NCI-H1930 (cell line): ENCODE measurements at places on chromosomes 7 and 10.

GRCh38 chr10:45410807-45411606 is 37.0 kb downstream of the ALOX5 start:
- DNase-seq: no peak

GRCh38 chr7:132105096-132105495 is 471.2 kb downstream of the PLXNA4 start:
- DNase-seq: no peak

GRCh38 chr10:111175787-111176186 is 99.0 kb downstream of the ADRA2A start:
- DNase-seq: no peak

GRCh38 chr10:73905256-73906020 is 5.5 kb upstream of the PLAU start:
- DNase-seq: no peak

- no peak for DNase-seq
Measured at GRCh38 chr10:778626-779330, 89.3 kb upstream of the DIP2C start.

DNA sequence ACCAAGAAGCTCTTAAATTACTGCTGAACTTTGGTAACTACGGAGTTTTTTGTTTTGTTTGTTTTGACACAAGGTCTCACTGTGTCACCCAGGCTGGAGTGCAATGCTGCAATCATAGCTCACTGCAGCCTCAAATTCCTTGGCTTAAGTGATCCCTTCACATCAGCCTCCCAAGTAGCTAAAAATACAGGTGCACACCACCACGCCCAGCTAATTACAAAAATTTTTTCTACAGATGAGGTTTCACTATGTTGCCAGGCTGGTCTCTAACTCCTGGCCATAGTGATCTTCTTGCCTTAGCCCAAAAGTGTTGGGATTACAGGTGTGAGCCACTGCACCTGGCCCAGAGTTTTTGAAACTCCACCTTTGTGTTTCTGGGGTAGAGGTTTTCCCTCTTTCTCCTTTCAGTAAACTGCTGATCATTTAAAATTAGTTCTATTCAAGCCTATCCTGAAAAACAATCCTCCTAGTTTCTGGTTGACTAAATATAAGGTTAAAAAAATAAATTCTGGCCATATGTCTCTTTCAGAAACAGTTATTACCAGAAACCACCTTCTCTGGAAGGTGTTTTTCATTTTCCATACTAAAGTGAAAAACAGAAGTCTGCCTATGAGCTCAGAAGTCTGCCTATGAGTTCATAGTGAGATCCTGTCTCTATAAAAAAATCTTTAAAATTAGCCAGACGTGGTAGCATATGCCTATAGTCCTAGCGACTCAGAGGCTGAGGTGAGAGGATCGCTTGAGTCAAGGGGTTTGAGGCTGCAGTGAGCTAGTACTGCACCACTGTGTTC is 63.9 kb downstream of the VOPP1 start:
- DNase-seq: no peak

DNA sequence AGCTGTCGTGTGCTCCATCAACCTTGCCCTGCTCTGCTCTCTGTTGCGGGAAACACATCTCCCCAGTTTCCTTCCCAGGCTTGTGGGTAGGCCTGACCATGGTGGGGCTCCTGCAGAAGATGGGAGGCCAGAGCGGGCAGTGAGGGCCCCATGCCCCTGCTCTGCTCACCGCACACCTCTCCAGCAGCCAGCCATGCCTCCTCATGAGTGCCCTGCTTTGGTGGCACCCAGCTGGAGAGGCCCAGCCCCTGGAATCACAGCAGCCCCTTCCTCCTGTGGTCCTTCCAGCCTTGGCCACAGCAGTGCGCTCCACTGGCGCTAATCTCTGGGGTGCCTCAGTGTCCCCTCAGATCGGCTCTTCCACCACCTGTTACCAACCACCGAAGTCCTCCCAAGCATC is 4.2 kb upstream of the OPN4 start:
- DNase-seq: no peak

DNA sequence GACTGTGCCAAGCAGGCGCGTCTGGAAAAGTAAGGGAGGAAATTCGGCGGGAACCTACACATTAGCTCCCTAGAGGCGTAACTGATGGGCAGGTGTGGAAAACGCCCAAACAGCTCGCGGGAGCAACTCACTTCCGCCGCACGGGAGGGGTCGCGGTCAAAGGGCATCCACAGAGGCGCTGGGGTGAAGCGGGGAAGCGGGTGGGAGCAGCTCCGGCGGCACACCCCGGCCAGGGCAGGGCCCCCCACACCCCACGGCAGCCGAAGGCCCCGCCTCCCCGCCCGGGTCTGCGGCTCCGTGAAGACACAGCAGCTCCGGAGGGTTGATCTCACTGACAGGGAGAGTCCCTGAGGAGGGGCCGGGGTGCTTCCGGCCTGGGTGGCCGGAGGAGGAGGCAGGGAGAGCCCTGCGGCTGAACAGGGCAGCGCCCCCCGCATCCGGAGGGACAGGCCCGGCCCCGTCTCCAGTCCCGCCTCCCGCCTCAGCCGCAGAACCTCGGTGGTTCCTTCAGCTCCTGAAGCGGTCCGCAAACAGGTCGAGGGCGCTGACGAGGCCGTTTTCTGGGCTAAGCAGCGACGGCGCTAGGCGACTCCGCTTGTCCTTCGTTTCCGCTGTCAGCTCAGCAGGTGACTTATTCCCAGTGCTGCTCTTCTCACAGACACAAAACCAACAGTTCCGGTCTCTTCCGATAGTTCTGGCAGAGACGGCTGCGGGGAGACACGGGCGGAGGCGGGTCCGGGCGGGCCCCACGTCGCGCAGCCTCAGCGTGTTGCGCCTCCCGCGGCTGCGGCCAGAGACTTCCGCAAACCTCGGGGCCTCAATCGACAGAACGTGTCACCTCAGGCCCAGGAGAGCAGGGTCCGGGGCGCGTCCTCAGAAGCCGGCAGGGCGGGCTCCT is 276.1 kb downstream of the DNAJB6 start:
- no peak for DNase-seq

DNA sequence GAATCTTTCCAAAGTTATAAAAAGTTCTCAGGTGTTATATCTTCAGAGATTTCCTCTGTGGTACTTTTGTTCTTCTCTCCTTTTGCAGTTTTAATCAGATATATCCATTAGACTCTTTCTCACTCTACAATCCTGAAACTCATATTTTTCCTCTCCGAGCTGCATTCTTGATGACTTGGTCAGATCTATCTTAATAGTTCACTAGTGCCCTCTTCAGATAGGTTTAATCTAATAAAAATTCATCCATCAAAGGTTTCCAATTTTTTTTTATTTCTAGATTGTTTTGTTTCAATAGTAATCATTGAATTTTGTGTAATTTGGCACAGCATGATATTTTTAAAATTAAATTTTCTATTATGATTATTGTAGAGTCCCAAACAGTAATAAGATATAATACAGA is 21.8 kb upstream of the DGKB start:
- no peak for DNase-seq

- no peak for DNase-seq
Measured at GRCh38 chr10:82150123-82150900, 275.3 kb downstream of the NRG3 start.

- no peak for DNase-seq
Measured at GRCh38 chr7:150738591-150739001, 1.4 kb downstream of the GIMAP5 start.

DNA sequence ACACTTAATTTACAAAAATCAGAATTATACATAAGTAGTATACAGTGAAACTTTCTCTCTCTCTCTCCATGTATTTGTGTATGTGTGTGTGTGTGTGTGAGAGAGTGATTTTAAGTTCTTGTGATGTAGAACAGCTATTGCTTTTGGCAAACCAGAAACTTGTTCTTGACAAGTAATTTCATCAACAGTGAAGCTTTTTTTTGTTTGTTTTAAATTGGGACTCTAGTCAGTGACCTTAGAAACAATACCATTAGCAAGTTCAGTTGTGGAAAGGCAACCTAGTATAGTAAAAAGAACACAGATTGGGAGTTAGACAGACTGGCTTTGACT is 319.1 kb downstream of the PTEN start:
- DNase-seq: no peak

- DNase-seq: no peak
Measured at GRCh38 chr10:33032654-33033151, 74.7 kb upstream of the ITGB1 start.

GRCh38 chr10:126160971-126161630 is 227.2 kb downstream of the ADAM12 start:
- DNase-seq: no peak

DNA sequence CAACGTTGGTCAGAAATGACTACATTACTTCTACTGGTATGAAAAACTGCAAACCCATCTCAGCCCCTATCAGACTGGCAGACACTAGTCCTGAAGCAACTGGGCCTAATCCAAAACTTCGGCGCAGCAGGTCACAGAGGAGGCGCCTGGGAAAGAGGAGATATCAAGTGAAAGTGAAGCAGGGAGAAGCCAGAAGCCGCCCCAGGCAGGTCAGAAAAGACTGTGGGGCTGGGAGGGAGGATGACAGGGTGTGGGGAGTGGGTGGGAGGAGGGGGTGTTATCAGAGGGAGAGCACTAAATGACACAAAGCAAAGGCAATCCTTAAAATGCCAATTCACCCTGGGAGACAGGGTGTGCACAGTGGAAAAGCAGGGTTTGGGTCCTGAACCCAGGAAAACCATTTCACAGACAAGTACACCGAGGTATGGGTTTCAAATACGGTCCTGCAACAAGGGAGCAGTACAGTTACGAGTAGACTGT is 731 bp downstream of the CHCHD3 start:
- DNase-seq: no peak

GRCh38 chr10:85615556-85615955 is 751.0 kb downstream of the GRID1 start:
- no peak for DNase-seq

GRCh38 chr7:46244757-46245156 is 323.7 kb upstream of the IGFBP3 start:
- no peak for DNase-seq

- DNase-seq: no peak
Measured at GRCh38 chr10:117746541-117747448, 204.2 kb downstream of the EMX2 start.

DNA sequence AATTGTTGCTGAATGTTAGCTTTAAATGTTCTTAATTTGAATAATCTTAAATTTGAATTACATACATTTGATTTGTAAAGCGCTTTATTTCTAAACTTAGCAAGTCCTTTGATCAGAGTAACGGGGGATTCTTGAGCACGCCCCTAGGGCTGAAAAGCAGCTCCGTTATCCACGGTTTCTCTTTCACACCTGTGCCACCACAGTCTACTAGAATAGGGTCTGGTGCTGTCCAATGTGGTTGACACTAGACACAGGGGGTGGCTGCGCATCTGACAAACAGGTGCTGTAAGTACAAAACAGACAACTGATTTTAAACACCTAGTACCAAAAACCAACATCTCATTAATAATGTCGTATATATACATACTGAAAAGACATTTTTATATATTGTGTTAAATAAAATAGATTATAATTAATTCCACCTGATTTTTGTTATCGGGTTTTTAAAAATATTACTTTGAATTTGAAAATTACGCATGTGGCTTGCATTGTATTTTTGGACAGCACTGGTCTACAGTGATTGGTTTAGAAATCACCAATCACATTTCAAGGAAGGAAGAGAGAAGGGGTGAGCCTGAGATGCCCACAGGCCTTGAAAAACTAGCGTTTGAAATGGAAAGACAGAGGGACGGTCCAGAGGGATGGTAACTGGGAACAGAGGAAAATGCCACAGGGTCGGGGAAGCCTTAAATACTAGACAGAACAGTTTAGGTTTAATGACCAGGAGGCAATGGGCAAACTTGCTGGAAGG is 7.3 kb downstream of the SEPHS1 start:
- no peak for DNase-seq

DNA sequence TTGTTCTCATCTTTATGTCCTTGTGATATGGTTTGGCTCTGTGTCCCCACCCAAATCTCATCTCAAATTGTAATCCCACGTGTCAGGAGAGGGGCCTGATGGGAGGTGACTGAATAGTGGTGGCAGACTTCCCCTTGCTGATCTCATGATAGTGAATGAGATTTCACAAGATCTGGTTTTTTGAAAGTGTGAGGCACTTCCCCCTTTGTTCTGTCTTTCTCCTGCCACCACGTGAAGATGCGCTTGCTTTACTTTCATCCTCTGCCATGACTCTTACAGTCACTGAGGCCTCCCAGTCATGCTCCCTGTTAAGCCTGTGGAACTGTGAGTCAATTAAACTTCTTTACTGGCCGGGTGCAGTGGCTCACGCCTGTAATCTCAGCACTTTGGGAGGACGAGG is 161.0 kb downstream of the HERPUD2 start:
- DNase-seq: no peak

- DNase-seq: no peak
Measured at GRCh38 chr7:96430356-96430755, 108.5 kb upstream of the SLC25A13 start.

DNA sequence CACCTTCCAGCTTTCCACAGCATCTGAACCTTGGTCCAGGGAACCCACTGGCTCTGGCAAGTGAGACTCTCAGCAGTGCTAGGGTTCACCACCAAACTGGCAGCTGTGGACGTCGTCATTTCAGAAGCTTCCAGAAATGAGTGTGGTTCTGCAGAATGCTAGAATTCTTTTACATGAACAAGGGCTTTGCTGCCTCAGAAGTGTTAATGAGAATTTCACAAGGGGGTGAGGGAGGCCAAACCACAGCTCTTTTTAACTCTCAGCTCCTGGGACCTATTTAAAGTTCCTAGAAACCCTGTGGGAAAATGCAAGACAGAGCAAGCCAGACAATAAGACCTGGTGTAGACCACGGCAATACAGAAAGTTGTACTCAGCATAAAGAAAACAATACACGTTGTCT is 129.3 kb upstream of the BET1 start:
- DNase-seq: no peak

GRCh38 chr10:24349379-24350001 is 140.6 kb downstream of the KIAA1217 start:
- no peak for DNase-seq

DNA sequence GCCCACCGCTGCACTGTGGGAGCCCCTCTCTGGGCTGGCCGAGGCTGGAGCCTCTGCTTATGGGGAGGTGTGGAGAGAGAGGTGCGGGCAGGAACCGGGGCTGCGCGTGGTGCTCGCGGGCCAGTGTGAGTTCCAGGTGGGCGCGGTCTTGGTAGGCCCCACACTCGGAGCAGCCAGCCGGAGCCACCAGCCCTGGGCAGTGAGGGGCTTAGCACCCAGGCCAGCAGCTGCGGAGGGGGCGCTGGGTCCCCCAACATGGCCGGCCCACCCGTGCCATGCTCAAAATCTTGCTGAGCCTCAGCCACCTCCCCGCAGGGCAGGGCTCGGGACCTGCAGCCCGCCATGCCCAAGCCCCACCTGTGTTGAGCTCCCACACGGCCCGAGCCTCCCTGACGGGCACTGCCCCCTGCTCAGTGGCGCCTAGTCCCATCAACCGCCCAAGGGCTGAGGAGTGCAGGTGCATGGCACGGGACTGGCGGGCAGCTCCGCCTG is 856.8 kb upstream of the CELF2 start:
- DNase-seq: no peak

GRCh38 chr7:18344536-18344935 is 151.0 kb upstream of the HDAC9 start:
- no peak for DNase-seq

DNA sequence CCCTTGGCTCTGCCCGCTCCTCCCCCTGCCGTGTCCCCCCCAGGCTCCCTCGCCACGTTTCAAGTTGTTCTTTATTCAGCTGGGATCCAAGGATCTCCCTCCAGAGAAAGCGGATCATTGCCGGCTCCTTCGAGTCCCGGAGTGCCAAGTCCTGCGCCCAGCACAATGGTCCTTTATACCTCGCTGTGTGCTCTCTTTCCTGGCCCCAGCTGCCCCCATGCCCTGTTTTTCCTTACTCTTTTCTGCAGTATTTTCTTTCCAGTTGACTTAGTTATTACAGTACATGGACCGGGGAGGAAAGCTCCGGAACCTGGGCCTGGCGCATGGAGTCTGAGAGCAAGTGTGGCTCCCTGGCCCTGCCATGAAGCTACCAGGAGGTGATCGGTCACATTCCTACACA is 88.1 kb upstream of the KMT2C start:
- no peak for DNase-seq
